Activated CD4-positive, alpha-beta T cell treated with anti-CD3 and anti-CD28 coated beads, Interleukin-2, amount 10 ng/mL, durations not matched to agents 24 days and 14 days (primary cell): ENCODE measurements at places on chromosomes 11 and 22. TPM values are rescaled to one million over a fixed set of nuclear protein-coding genes. Genes with fewer than 3 reads are reported as not detected.

- peaks cover 8% of the 10 kb centered on the region for H3K36me3 ChIP-seq
- peak overlapping the region; percentile 65 for H3K4me3 ChIP-seq
- peaks cover 48% of the 10 kb centered on the region for H3K27me3 ChIP-seq
- peaks cover 23% of the 10 kb centered on the region for H3K4me1 ChIP-seq
- peak; percentile 90 for DNase-seq
These were observed 4.7 kb downstream of the KLHL35 start for GRCh38 chr11:75428281-75428724.

- peaks cover 16% of the 10 kb centered on the region for H3K4me1 ChIP-seq
- no peak for DNase-seq
- peaks cover 7% of the 10 kb centered on the region for H3K36me3 ChIP-seq
- H3K27ac ChIP-seq = no peak overlapping the region
These were observed 5.9 kb downstream of the TKFC start for GRCh38 chr11:61338783-61339489.

GRCh38 chr22:35582861-35583670 lies 34.1 kb downstream of the MB start:
- peaks cover 3% of the 10 kb centered on the region for H3K27me3 ChIP-seq
- no peak overlapping the region for H3K4me3 ChIP-seq
- peak; percentile 84 for DNase-seq
- no peaks in the 10 kb centered on the region for H3K36me3 ChIP-seq

DNA sequence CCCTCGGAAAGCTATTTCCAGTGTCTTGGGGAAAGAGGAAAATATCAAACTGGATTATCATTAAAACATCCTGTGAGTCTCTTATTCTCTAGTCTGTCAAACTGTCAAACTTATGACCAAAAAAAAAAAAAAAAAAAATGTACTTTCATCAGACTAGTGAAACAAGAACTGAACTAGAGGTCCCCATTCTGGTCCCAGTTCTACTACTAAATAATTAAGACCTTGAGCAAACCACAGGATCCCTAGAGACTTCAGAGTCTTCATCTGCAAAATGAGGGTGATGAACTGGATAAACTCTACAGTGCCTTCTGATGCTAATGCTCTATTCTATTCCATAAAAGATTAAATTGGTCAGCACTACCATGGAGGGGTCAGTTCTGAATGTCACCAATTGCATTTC lies 105.8 kb downstream of the SERGEF start:
- DNase-seq = no peak
- H3K27ac ChIP-seq = no peak overlapping the region
- peaks cover 1% of the 10 kb centered on the region for H3K36me3 ChIP-seq
- H3K4me1 ChIP-seq = no peaks in the 10 kb centered on the region
- no peaks in the 10 kb centered on the region for H3K27me3 ChIP-seq

Gene OR51L1
- not detected in 2 replicates for total RNA-seq

Gene OR8D4
- total RNA-seq = not detected in 2 replicates
